ELF-1 (cell line): ENCODE measurements at places on chromosomes 7 and 10.

DNA sequence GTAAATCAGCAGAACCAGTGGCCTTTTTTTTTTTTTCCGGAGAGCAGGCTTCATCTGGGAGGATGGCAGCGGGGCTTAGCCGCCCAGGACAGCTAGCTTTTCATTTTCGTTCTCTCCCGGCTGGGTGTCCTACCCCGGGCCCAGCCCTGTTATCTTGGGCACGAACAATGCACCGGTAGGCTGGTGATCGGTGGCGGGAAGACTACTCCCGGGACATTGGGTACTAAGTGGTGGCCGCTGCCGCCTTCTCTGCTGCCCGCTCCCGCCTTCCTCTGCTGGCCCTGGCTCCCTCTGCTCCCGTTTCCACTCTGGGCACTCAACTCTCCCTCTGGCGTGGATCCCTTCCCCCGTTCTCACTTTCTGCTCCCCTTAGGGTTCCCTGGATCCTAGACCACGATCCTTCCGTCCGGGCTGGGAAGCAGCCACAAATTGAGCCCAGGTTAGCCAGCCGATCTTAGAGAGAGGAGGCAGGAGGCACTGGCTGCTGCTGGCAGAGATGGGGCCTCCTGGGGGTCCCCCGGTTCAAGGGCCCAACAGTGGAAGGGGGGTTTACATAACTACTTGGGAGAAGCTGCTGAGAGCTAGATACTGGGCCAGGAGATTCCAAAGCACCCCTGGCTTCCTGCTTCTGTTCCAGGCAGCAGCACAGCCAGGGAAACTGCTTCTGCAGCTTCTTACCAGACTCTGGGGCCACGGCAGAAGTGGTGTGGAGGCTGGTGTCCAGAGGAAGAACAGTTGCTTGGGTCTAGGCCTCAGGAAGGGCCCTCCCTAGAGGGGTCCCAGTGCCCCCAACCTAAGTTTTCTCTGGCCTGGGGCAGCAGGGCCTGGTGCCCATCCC, 1.8 kb downstream of the TLX1 start:
- peak; percentile 23 for DNase-seq

DNA sequence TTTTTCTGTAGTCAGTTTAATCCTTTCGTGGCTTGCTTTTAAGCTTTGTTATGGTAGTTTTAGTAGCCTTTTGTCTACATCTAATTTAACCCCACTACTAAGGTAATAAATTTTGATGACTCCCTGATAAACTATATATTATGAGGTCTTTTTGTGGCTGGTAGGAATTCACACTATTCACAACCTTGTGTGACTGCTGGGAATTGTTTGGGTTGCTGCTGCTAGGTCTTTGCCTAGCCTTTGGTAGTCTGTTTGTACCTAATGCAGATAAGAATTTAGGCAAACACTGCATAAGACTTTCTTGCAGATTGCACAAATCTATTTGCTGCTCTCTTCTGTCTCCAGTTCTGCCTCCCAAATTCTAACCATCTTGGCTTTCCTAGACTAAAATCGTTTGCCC, 58.3 kb downstream of the SHOC2 start:
- DNase-seq: no peak

DNA sequence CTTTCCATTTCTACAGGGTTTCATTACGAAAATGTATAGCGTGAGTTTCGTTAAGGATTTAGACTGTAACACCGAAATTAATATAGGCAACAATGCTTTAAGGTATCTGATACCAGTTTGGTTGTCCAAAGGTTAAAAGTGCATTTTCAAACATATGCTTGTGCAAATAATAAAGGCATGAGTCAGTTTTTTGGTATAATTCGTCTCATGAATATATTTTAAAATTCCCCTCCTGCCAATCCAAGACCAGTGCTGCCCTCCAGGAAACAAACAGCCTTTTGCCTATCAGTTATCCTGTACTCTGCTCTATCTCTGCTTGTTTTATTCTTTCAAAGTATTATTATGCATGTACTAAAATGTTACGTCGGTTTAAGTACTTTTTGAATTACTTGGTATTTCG, 2.0 kb downstream of the LCOR start:
- no peak for DNase-seq

DNA sequence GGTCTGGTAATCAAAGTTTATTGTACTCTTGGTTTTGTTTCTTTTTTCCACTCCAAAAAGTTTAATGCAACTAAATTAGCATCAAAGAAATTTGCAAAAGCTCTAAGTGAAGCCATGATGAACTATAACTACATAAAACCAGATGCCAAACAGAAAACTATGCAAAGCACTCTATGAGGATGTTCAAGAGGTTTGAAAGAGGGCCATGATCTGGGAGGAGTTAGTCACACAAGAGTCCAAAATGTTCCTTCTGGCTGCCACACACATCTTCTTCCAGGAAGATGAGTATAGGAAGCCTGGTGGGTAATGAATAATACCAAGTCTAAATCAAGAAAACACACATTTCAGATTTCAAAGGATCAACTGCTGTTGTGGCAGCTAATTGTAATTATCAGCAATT, 28.4 kb downstream of the GLI3 start:
- DNase-seq: no peak

DNA sequence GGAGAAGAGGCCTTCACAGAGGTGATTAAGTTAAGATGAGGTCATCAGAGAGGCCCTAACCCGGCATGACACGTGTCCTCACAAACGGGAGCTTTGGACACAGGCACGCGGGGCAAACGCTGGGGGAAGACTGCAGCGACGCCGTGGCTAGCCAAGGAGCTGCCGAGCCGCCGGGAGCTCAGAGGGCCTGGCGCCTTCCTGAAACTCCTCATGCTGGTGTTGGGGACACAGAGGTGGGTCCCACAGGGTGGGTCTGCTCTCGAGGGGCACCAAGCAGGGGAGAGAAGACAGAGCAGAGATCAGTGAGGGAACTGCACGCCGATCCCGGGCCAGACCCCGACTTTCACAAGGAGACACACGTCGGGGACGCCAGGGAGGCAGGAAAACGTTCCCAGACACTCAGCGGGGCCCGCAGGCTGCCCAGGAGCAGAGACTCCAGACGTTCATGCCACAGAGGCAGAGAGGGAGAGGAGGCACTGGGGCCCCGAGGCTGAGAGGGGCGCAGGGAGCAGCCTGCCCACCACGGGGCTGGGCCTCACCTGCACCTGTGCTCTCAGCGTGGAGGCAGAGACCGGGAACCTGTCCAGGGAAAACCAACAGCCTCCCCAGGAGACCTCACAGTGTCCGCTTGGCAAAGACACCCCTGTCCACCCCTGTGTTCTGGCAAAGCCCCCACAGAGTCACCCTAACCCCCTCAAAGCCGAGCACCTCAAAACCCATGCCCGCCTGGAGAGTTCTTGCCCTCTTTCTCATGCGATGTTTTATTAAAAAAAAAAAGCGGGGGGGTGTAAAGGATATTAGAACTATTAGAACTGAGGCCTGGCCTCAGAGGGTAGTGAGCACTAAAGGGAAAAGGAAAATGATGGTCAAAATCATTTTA, 103.8 kb downstream of the PDGFA start:
- no peak for DNase-seq

- no peak for DNase-seq
These were observed 8.1 kb downstream of the AOC1 start for GRCh38 chr7:150860291-150860977.

GRCh38 chr7:32658467-32658869, 163.2 kb downstream of the AVL9 start:
- DNase-seq: no peak

GRCh38 chr10:44981172-44982113, 2.8 kb upstream of the DEPP1 start:
- DNase-seq: no peak

DNA sequence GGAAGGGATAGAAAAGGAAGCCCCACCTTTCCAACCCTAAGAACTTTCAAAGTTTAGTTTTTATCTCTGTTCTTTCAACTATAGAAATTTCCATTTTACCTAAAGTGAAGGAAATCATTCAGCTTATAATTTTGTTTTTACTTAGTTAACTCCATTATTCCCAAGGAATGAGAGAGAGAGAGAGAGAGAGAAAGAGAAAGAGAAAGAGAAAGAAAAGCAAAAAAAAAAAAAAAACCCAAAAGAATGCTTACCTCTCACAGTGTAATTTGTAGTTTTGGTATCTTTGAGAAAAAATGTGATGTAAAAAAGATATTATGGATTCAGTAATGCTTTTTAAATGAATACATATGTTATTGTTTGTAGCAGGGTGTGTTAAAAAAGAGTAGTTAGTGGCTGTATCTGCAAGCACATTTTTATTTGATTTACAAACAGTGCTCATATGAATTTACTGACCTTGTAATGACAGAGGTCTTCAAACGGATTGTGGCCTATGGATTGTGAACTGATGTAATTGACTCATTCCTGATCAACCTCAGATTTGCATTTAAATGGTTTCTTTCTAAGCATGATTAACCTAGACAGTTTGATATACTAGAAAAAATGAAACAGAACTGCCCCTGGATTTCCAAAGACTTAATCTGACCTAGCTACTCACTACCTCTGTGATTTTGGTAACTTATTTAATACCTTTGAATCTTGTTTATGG, 64.9 kb downstream of the LCOR start:
- no peak for DNase-seq

GRCh38 chr7:77360104-77360503, 56.0 kb downstream of the GSAP start:
- DNase-seq: no peak

- DNase-seq: no peak
These were observed 11.8 kb downstream of the UBN2 start for GRCh38 chr7:139242741-139243281.

GRCh38 chr7:19957664-19958063, 184.2 kb upstream of the TMEM196 start:
- DNase-seq: no peak

DNA sequence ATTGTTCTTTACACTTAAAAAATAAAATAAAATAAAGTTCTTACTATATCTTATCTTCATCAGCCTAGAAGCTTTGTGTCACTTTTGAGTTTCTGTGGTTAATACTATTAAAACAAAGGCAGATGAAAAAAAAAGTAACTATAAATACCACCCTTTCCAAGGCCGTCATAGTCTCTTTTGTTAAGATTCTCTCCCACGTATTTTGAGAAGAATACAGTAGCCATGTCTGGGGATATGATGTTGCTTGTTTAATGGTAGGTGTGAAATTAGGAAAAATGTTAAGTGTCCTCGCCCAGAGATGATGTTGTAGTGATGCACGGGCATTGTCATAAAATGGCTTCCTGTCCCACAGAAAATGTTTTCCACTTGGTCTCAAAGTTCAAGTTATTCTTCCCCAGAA, 223.9 kb downstream of the NEBL start:
- DNase-seq: no peak

DNA sequence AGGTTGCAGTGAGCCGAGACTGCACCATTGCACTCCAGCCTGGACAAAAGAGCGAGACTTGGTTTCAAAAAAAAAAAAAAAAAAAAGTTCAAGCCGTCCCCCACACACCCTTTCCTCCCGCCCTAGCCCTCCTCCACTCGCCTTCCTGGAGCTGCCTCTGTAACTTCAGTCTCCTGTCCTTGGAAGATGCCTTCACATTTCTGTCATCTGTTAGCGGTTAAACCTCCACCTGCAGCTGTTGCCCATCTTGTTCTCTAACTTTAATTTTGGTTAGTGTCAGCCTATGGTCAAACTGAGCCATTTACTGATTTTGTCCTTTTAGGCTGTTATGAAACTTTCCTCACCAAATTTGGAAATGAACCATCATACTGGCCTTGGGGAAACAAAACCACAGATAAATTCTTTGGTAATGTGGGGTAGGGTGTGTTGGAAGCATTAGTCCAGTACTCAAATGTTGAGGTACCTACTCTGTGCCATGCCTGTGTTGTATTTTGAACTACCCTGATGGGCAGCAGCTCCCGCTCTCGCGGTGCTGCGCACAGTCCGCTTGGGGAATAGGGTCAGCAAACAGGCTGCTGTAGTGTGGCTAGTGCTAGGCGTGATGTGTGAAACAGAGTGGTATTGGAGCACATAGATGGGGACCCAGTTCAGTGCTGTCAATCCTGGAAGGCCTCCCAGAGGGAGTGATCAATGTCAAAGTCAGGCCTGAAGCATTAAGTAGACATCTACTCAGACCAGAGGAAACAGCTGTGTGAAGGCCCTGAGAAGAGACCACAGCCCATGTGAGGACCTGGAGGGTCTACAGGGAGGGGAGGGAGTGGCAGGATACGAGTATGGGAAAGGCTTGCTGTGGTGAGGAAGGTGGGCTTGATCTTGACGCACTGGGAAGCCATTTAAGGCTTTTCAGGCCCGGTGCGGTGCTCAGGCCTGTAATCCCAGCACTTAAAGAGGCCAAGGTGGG, 26.9 kb downstream of the SFXN4 start:
- DNase-seq: no peak

GRCh38 chr10:98028168-98028770, 2.2 kb downstream of the CRTAC1 start:
- peak; percentile 92 for DNase-seq

DNA sequence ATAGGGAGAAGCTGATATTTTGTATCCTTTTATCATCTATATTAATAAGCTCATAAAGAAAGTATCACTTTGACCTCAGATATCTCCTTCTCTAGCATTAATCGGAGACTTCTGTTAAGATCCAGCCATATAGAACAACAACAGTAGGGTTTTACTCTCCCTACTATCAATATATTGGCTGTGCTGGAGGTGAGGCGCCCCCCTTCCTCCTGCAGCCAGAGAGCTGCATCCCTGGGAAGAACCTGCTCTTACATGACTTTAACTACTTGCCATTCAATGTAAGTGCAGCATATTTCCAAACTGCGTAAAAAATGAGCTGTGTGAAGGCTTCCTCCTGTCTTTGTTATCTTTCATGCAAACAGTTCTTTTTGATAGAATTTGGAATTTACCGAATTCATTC, 247.8 kb downstream of the SDK1 start:
- DNase-seq: no peak

DNA sequence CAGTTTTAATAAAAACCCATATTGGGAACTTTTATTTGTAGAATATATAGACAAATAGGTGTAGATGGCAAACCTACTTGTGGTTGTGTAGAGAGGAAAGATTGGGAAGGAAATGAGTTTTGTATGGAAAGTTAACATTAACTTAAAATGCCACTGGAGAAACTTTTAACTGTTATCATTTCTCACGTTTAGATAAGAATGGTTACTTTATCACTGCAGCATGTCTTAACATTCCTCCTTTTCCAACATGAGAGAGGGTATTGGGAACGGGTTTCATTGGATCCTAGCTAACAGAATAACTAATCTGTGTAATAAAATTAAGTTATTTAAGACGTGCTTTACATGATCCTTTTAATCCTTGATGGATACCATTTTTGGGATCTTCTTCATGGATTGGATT, 1.8 kb downstream of the LUC7L2 start:
- DNase-seq: no peak

- DNase-seq: no peak
These were observed 62.9 kb upstream of the ZMIZ2 start for GRCh38 chr7:44685723-44686122.

DNA sequence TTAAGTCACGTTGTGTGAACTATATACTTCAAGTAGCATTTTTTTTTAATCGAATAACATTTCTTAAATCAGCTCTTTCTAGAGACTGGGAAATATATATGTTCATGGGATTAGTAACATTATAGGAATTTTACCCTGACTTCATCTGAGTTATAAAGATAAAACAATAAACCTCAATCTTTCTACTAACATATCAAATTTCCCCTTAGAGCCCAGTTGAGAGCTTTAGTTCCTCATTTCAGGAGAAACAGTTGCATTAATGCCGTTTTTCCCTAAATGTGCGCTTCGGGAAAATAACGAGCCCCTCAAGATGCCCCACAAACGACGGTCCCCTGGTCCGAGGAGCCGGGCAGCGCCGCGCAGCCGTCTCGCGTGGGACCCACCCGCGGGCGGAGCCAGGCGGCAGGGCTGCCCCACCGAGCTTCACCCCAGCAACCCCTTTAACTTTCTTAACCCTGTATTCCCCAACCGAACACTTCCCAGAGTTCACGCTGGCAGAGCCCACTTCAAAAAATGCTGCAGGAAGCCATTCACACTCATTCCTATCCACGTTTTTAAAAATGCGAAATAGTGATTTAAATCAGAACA, 152.5 kb upstream of the YAE1 start:
- DNase-seq: no peak
